Left kidney (tissue), 8 donors: ENCODE measurements at places on chromosomes 7 and 10. TPM values are rescaled to one million over a fixed set of nuclear protein-coding genes. Genes with fewer than 3 reads are reported as not detected.

Gene POM121C
- 85.4 TPM for polyA plus RNA-seq

Gene RELN
- polyA plus RNA-seq: 21.8 TPM

Gene ADRA2A
- 2.9 TPM for polyA plus RNA-seq

- DNase-seq: no peak
These were observed 5.6 kb downstream of the CCSER2 start for GRCh38 chr10:84333864-84334451.

- DNase-seq: no peak
These were observed 8.7 kb upstream of the LIPM start for GRCh38 chr10:88793712-88794299.

Gene PRKG1
- 14.9 TPM for polyA plus RNA-seq

DNA sequence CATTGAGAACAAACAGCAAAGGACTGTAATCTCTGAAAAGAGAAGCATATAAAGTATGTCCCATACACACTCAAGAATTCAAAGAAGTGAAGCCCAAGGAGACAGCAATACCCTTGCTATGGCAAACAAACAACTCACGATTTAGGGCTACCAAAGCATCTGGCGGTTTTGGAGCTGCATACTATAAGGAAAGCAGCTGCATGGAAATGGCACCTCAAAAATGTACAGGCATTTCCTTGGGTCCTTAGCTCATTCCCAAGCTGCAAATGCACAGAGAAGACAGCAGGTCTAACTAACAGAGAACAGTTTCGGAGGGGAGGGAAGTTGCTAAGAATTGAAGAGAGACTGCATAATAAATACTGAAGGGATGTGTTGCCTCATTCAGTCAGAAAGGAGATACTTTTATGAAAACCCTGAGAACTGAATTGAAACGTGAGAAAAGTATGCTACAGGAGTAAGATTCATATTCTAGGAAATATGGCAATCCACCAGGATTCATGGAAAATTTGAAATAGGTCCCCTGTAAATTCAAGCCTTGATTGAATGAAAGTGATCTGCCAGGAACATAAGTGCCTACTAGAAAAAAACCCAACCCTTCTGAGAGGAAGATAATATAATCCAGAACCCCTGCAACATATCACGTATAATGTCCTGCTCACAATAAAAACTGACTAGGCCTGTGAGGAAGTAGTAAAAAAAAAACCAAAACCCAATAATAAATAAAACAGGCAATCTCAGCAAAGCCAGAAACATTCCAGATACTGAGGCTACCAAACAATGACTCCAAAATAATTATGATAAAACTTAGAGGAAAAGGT is 36.4 kb downstream of the CUBN start:
- DNase-seq: no peak

Gene ZNF398
- 15.6 TPM for polyA plus RNA-seq

DNA sequence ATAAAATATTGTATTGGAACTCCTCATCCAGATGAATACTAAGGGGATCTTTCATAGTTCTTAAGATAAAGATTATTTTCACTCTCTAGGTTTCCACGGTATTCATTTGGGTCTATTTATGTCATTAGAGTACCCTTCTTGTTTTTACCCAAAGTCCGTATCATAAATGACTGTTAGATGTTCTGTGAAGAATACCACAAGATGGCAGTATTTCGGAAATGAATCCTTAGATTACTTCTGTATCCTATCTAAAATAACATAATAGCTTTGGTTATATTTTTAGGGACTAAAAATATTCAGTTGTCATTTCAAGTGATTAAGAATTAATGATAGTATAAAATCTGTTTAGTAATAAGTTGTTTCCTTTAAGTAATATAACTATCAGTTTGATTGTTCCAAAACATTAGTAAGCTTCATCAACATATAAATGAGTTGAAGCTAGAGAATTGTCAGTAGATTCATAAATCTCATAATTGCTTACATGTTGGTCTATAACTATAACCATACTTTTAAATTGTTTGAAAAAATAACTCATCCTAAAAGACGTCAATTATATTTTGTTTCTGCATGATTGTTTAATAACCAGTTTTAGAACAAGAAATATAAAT is 337.5 kb upstream of the KCND2 start:
- peak; percentile 37 for DNase-seq

GRCh38 chr7:84817016-84817415 is 369.8 kb downstream of the SEMA3D start:
- DNase-seq: no peak

DNA sequence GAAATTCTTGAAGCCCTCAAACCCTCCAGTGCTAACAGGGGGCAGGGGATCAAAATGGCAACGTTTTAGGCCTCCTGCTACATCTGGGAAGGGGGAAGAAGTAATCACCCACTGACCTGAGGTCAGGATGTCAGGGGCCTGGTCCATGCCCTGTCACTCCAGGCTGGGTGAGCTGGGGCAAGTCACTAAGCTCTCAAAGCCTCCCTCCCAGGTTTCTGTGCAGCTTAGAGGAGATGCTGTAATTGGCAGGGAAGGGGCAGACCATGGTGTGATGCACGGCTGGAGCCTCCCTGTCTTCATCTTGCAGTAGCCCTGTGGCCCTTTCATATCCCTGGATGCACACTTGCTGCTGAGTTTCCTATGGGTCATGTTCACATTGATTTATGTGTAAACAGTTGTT is 27.2 kb downstream of the LEP start:
- DNase-seq: no peak

GRCh38 chr10:19931894-19932590 is 115.8 kb downstream of the PLXDC2 start:
- DNase-seq: no peak

Gene FAM180A
- polyA plus RNA-seq: not detected

Gene CFAP46
- 7.4 TPM for polyA plus RNA-seq

DNA sequence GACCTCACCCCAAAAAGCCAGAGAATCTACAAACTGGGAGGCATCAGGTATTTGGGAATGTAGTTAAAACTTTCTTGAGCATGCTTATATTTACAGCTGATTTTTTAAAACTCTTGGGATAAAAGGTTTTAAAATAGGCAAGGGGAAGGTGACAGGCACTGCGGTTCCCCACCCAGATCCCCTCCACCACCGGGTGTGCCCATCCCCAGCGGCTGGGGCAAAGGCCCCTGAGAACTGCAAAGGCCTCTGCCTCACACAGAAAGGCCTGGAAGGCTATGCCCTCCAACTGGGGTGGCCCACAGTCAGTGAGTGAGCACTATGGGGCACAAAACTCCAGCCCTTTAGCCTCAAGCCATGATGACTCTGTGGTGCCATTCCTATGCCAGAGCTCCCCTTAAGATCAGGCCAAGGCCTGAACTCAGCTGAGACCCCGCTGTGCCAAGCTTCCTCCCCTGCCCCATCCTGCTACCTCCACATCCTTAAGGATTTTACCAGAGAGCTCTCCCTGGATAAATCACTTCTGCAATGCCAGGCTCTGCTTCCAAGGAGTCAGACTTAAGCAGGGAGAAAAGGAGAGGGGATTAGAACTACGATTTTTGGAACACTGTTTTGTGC is 299.1 kb downstream of the GRID1 start:
- DNase-seq: no peak

DNA sequence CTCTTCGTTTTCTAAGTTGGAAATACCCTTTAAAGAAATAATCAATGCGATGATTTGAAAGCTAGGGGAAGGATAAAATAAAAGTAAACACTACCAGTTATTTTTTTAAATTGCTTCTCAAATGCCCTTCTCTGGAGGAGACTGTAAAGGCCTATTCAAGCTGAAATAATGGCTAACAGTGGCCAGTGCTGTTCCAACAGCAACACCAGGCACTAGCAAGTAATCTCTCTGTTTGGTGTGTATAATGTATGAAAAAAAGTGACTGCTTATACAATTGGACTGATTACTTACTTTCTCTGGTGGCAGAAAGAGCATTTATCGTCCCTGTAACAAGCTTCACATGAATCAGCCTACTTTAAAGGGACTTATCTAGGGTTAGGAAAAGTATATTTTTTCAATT is 102.7 kb downstream of the CSTF2T start:
- no peak for DNase-seq

GRCh38 chr7:92695308-92696261 is 105.4 kb upstream of the FAM133B start:
- DNase-seq: peak; percentile 79

DNA sequence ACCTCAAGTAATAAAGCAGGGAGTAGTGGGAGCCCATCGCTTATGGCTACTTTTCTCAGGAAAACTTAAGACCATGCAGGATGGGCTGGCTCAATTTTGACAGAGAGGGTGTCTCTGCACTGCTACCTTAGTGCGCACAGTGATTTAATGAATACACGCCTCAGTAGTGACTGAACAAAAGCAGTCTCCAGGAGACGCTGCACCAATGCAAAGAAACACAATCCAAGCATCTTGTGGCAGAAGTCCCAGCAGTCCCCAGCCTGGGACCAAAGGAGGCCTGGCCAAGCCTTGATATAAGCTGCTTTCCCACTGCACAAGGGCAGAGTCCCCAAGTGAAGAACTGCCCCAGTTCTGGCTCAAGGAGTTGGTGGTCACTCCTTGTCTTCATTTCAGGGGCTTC is 368.9 kb downstream of the KCNMA1 start:
- no peak for DNase-seq

DNA sequence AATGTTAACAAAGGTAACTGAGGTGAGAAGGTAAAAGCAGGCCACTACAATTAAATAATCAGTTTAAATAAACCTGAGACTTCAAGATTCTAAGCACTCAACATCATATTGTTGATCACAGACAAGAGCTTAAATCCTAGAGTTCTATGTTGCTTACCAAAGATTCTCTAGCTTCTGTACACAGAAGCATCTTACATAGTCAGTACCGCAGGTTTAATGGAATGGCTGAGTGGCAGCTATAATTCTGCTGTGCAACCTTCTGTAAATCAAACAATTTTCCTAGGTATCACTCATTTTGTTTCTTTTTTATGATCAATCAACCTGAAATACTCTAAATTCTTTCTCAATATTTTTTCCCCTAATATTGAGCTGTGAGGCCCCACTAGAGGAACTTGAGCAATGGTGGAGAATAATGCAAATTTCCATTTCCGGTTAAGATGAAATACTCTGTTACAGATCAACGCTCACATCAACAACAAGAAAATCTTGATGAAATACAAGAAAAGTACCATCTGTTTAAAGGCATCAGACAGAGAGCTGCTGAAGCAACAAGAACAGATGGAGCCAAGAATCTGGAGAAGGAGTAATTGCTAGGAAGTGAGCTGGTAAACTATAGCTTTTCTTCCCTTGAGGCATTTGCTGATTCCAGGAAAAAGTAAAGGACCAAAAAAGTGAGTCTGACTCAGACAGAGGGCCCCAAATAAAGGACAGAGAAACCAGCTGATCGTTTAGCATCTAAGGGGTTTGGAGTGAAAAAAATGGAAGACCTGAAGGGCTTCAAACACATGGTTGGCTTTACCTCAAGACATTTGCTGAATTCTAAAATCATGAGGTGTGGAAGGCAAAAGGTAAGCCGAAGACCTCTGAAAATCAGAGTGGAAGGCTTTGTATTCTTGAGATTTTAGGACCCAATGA is 22.6 kb downstream of the PNPLA8 start:
- DNase-seq: no peak
